ENCODE measurements at places on chromosomes 13 and 19. TPM values are rescaled to one million over a fixed set of nuclear protein-coding genes. Genes with fewer than 3 reads are reported as not detected.

DNA sequence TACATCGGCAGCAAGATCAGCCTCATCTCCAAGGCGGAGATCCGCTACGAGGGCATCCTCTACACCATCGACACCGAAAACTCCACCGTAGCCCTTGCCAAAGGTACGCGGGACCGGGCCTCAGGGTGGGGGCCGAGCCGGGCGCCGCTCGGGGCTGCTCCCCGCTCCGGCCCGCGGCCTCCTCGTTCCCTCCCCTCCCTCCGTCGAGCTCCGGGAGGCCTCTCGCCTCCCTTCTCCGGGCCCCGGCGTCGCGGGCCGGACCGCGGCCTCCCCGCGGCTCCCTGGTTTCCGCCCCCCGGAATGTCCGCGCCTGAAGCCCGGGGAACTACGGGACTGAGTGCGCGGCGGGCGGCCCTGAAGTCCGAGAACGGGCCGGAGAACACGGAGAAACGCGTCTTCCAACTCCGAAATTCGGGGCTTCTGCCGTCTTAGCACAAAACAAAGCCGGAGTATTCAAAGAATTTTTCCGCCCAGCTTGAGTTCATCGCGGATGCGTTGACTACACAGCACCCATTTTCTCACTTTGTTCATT is 423 bp downstream of the LSM14A start:
- peak; percentile 78 for DNase-seq

CEACAM7 gene
- not detected for total RNA-seq

RASL11A gene
- total RNA-seq = 1.9 TPM

DNA sequence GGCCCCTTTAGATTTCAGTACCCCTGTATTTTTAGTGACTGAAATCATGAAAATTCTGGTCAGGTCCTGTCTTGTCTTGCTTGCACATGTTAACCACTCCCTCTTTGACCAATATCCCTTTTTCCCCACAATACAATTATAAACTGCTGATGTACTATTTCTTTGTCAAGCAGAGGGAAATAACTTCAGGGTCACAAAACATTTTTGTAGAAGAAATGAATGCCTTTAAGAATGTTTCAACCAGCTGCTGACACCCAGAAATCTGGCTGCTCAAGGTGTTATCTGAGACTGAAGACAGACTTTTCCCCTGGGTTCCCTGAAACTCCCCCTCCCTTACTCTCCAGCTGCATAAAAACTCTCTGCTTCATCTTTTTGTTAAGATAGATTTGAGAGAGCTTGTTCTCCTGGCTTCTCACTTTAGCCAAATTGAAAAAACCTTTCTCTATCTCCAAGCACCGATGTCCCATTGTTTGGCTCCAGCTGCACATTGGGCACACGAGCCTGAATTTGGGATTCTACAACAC is 18.4 kb upstream of the ACOD1 start:
- no peak for DNase-seq

DNA sequence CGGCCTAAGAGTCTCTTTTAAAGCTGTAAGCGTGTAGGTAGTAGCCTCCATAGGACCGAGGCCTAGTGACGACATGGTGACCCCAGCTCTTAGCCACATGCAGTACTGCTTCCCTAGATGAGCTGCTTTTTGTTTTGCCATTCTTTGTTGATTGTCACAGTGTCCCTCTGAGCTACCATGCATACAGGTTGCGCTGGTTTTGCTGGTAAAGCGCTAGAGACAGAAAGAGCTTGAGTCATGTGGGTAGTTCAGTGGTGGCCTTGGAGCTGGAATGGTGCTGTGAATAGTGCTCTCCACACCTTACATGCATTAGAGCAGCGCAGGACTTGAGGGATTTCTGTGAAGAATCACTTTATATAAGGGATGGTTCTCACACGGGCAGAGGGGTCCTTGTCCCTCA is 5.1 kb downstream of the HNRNPM start:
- DNase-seq = no peak

- DNase-seq = peak; percentile 89
Measured at GRCh38 chr19:2578391-2578890, 102.5 kb downstream of the GADD45B start.

DNA sequence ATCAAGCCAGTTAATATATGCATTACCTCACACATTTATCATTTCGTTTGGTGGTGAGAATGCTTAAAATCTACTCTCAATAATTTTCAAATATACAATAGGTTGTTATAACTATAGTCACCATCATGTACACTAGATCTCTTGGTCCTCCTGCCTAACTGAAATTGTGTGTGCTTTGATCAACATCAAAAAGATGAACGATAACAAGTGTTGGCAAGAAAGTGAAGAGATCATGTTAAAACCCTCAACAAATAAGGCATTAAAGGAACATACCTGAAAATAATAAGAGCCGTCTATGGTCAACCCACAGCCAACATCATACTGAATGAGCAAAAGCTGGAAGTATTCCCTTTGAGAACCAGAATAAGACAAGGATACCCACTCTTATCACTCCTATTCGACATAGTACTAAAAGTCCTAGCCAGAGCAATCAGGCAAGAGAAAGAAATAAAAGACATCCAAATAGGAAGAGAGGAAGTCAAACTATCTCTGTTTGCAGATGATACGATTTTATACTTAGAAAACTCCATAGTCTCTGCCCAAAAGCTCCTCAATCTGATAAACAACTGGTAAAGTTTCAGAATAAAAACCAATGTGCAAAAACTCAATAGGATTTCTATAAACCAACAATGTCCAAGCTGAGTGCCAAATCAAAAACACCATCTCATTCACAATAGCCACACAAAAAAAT is 27.9 kb upstream of the OR10H1 start:
- DNase-seq = no peak

- DNase-seq = no peak
Measured at GRCh38 chr13:51846756-51847155, 1.8 kb upstream of the TMEM272 start.

ZNF606 gene
- total RNA-seq = 32.0 TPM

GRCh38 chr19:37718304-37718703 is 1.3 kb downstream of the ZNF607 start:
- no peak for DNase-seq

PBX4 gene
- 0.09 TPM for total RNA-seq

DNA sequence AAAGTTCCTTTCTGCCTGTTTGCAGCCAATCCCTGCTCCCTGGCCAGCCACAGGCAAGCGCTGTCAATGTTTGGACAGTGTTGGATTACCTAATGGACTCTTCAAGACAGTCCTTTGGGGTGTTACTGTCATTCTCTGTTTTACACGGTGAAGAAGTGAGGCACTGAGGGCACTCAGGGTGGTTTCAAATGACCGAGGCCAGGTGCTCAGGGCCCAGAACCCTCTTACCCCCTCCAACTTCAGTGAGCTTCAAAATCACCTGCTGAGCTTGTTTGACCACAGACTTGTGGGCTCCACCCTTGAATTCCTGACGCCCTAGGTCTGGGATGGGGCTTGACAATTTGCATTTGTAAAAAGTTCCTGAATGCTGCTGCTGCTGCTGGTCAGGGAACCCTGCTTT is 97.9 kb downstream of the GGACT start:
- DNase-seq = no peak

- no peak for DNase-seq
Measured at GRCh38 chr13:68185444-68186141, 955.5 kb upstream of the PCDH9 start.

TPRX2 gene
- total RNA-seq = not detected

- no peak for DNase-seq
Measured at GRCh38 chr19:31233295-31233800, 115.9 kb downstream of the TSHZ3 start.
